T follicular helper cell (primary cell): ENCODE measurements at places on chromosomes 12 and 14.

- DNase-seq, result no peak
Observed at GRCh38 chr12:42332301-42333285, 6.6 kb downstream of the PPHLN1 start.

DNA sequence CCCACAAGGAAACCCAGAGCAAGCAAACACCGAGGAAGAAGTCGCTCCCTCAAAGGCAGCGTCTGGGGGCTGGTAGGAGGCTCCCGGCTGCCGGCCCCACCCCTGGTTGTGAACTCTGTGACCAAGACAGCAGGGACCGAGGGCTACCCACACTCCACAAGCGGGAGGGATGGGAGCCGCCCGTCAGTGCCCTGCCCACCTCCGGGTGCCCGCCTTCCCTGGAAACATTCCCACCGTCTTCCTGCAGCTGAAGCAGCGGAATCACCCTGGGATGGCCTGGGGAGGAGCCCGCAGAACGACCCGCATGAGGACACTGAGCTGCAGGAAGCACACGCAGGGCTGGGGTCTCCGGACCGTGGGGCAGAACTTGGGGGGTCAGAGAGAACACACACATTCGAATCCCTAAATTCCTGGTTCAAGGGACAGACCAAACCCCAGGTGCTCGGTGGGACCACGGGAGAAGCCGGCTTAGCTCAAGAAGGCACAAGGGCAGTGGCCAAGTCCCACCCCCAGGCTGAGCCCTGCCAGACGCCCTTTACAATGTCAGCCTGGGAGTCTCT lies 33.5 kb upstream of the C14orf180 start:
- no peak for DNase-seq

- DNase-seq, result no peak
Observed at GRCh38 chr12:47763481-47764346, 5.0 kb upstream of the RAPGEF3 start.

DNA sequence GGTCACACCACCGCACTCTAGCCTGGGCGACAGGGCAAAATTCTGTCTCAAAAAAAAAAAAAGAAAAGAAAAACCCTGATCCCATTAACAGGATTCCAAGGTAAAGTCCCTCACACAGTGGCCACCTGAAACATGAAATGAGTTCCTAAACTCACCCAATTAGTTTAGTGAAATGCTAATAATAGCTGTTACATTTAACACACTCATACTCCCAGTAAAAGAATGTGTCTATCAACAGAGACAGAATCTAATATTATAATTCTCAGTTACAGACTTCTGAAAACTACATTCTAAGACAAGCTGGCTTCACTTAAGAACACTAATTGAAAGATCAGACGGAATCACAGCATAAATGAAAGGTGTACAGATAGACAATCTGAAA lies 44.2 kb downstream of the DUSP16 start:
- no peak for DNase-seq

DNA sequence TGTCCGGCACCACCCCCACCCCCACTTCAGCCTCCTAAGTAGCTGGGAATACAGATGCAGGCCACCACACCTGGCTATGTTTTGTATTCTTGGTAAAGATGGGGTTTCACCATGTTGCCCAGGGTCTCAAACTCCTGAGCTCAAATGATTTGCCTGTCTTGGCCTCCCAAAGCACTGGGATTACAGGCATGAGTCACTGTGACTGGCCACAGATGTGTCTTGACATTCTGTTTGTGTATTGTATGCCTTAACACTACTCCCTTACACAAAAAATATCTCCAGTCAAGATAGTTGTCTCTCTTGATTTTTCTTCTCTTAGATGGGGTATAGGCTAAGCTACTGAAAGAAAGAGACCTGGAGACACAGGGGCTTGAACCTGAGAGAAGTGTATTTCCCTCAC lies 17.6 kb downstream of the CLEC14A start:
- no peak for DNase-seq

GRCh38 chr14:39459795-39460478 lies 27.7 kb upstream of the FBXO33 start:
- no peak for DNase-seq

DNA sequence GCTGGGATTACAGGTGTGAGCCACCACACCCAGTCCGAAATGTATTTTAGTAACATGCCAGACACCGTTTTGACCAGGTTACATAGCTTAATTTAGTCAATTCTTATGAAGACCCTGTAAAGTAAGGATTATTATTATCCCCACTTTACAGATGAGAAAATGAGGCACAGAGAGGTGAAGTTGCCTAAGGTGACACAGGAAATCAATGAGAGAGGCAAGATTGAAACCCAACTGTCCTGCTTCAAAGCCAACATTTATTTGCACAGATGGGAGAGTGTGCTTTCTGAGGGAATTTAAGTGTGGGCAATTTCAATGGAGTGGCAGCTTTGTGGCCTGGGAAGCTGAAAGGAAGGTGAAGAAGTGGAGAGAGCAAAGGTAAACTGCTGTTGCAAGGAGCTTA lies 19.1 kb upstream of the EPS8 start:
- DNase-seq, result no peak

- DNase-seq, result no peak
Observed at GRCh38 chr12:53061404-53062010, 11.6 kb downstream of the TNS2 start.

- DNase-seq, result no peak
Observed at GRCh38 chr14:105465209-105466031, 9.2 kb upstream of the CRIP2 start.

DNA sequence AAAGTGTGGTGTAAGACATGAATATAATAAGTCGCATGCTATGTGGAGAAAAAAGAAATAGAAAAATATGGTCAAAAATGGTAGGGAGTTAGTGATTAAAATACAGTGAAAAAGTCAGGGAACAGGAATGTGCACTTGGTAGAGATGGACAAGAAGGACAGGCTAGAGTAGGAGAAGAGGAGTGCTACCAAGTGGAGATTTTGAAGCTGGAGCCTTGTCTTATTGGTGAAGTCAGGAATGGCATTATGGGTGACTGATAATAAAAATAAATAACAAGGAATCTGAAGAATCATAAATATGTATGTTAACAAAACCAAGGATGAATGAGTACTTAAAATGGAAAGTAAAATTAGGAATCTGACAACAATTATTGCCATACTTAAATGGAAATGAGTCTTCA lies 204.8 kb downstream of the PRKD1 start:
- DNase-seq, result no peak

- DNase-seq, result no peak
Observed at GRCh38 chr14:90587918-90588317, 191.1 kb downstream of the CALM1 start.

DNA sequence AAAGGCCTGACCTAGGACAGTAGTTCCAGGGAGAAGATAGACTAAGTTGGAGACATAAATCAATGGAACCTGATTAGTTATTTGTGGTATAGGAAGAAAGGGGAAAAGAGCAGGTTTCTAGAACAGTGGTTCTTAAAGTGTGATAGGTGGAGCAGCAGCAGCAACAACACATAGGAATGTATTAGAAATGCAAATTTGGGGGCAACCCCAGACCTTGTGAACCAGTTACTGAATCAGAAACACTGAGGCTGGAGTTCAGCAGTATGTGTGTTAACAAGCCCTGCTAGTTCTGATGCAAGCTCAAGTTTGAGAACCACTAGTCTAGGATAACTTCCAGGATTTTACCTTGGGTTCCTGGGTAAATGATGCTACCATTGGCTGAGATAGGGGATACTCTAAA lies 308.7 kb downstream of the EMP1 start:
- no peak for DNase-seq

DNA sequence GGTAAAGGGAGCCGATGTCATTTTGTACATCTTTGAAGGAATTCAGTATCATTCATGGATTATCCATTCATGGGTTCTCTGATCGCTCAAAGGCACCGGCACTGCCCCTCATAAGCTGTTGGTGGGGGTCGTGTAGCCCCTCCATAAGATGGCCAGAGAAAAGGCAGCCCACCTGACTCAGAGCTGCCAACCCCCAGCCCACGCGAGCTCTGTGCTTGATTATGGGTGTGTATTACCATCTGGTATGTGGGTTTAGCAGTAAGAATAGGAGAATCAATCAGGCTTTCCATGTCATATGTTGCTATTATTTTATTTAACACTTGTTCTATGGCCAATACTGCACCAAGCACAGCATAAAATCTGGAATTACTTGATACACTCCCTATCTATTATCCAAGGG lies 32.1 kb upstream of the AMIGO2 start:
- DNase-seq, result no peak
